ENCODE measurements at places on chromosomes 4 and X.

DNA sequence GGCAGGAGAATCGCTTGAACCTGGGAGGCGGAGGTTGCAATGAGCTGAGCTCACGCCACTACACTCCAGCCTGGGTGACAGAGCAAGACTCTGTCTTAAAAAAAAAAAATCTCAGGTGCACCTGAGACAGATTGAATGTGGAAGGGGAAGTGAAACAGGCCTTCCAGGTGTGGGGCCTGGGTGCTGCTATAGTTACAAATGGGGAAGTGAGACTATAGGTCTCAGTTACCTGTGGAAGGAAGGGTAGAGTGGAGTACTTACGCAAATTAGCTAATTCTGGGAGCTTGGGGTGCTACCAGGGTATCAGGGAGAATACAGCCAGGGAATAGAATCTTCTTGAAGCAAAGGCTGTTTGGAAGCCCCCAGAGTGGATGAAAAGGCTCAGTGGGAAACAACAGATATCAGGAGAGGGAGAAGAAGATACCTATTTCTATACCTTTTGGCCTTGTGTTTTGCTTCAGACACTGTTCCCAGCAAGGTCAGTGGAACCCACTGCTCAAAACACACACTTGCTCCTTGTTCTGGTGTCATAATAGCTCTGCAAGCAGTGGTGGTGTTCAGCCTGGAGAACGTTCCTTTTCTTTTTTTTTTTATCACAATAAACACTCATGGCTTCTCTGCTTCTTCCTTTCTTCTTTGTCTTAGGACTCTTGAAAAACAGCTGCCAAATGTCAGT, 7.0 kb downstream of the CD38 start:
- no peak for DNase-seq

DNA sequence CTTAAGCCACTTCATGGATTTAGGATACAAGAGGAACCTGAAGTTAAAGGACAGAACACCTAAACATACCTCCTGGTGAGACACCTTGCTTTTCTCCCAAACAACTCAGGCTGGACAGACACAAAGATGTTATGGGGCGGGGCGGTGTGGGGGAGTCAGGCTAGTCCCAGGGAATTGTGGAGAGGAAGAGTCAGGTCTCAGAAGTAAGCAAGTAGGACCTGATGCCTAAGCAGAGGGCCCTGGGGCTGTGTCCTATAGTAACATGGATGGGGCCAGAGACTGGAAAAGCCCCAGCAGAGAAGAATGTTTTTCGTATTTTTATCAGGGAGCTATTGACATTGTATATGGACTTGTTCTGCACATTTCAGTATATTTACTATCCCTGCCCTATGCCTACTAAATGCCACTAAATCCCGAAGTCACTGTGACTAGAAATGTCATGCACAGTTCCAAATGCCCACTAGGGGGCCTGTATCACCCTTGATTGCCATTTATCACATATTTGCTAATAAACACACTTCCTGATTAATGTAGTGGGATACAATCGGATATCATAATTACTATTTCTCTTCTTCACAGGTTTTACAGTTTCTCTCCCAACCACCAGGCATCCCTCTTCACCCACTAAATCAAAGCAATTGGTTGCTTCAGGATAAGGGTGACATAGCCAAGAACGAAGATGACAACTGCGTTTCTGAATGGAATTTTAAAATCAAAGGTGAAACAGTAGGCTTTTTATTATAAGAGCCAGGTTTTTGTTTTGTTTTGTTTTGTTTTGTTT, 23.8 kb upstream of the ARHGAP10 start:
- DNase-seq = peak; percentile 32

- no peak for DNase-seq
Measured at GRCh38 chr4:2469192-2469984, 482 bp downstream of the RNF4 start.

DNA sequence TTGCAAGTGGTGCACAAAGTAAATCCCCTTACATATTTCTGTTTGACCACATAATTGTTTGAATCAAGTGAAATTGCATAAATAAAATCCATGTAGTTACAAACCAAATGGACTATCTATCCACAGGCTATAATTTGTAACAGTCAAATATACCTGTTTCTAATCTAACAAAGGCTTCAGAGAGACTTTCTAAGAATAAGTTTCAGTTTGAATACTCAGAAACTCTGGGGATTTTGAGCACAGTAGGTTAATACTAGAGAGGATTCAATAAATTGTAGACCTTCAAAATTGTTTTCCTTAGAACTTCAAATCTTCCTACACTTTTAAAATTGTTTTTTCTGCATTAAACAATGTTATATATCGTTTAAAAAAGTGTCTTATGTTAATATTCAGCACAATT, 1250.1 kb downstream of the NLGN4X start:
- DNase-seq = no peak

- DNase-seq = no peak
Measured at GRCh38 chr4:150896497-150896896, 118.6 kb downstream of the LRBA start.

DNA sequence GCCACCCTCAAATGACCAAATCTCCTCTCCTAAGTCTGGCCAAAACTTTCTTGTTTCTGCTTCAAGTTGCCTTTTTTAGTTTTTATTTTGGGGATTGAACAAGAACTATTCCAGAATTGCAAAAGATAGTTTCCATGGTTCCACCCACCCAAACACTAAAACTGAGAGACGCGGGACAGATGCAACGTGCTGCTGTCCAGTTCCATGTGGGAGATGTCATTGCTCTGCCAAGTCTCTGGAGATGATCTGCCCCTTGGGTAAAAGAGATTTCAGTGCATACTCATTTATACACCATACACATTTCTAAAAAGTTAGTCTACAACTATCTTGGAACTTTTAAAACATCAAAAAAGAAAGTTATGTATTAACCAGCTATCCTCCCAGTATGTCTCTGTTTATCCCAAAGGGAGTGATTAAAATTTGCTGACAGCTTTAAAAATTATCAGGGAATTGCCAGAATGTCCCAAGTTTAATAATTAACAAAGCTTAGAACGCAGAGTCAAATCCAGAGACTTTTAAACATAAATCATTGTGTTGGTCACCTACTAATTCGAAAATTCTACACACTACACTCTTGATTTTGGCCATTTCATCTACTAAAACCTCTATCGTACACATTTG, 3.2 kb downstream of the MAOB start:
- no peak for DNase-seq

DNA sequence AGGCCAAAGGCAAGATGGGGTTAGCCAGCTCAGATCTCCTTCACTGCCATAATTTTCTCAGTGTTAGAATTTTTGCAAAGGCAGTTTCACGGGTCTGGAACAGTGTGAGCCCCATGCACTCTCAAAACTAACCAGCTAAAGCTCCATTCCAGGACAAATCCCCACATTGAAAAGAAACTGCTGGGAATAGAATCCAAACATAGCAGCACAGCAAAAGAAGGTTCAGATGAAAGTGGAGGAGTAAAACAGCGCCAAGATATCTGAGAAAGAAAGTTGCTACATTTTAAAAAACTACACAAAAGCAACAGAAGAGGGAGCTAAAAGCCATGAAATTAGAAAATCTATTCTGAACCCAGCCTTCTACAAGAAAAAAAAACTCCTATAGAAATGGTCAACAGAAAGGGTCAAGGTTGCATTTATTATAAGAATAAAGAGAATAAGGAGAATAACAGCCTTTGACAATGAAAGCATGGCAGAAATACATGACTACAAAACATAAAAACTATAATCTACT, 39.6 kb upstream of the SLC7A3 start:
- DNase-seq = no peak

GRCh38 chr4:165780735-165781134, 92.3 kb upstream of the TLL1 start:
- DNase-seq = no peak

DNA sequence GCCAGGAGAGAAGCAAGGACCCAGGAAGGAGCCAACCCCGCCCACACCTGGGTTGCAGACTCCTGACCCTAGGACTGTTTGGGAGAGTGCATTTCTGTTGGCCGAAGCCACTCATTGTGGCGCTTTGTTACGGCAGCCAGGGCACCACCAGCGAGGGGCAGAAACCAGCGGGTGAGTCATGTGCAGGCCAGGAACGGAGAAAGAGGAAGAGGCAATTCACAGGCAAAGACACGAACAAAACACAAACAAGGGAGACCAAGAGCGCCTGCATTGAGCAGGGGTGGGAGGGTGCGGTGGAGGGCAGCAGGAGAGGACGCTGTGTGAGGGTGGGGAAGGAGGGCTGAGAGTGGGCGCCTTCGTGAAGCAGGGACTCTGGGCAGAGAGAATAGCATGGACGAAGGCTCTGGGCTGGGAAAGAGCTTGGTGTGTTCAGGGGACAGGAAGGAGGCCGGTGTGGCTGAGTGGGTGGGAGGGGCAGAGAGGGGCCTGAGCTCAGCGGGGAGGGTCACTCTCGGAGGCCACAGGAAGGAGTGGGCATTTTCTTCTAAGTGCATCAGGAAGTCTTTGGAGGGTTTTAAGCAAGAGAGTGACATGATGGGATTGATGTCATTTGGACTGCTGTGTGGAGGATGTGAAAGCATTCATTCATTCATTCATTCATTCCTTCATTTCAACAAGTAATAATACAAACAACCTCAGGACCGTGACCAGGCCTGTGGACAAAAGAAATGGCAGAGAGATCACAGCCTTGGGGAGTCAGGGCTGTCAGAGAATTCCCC, 12.2 kb upstream of the WFS1 start:
- DNase-seq = no peak

DNA sequence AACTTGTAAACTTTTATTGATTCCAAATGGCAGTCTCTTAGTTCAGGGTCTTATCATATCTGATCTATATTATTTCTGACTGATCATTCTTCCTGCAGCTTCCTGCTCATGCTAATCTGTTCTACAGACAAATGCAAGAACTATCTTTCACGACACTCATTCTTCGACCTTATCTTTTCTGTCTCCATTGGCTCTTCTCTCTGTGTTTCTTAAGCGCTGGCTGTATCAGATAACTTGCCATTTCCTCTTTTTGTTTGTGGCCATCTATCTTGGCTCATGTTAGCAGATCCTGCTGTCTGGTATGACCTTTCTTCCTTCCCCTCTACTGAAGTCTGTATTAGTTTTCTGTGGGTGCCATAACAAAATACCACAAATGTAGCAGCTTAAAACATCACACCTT, 230.5 kb upstream of the PUDP start:
- no peak for DNase-seq
